ENCODE measurements at places on chromosomes 6 and 20. TPM values are rescaled to one million over a fixed set of nuclear protein-coding genes. Genes with fewer than 3 reads are reported as not detected.

DNA sequence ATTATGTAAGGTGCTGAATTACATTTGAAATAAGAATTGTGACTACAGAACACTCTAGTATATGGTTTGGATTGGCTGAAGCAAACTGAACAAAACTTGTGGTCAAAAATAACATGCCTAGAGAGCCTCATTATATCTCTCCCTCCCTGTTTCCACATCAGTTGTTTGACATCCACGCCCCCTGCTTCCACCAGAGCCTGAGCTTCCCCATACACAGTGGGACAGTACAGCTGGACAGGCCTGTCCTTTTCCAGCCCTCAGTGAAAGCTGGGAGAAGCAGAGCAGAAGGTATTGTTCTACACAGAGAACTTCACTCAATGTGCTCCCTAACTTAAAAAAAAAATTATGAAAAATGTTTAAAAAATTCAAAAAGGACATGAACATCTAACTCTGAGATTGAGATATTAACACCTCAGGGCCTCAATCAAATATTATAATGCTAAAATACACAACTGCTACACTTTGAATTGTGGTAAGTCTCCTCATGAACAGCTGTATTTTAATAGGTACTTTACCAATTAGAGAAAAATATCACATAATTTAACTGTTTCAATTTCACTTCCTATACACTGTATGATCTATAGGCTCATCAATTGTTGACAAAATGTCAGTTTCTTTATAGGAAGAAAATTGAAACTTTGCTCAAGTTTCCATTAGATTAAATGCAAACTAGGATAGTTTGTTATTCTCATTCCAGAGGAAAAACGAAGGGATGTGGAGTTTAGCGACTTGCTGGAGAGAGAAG lies 44.9 kb upstream of the SCML4 start:
- no peak for DNase-seq

DNA sequence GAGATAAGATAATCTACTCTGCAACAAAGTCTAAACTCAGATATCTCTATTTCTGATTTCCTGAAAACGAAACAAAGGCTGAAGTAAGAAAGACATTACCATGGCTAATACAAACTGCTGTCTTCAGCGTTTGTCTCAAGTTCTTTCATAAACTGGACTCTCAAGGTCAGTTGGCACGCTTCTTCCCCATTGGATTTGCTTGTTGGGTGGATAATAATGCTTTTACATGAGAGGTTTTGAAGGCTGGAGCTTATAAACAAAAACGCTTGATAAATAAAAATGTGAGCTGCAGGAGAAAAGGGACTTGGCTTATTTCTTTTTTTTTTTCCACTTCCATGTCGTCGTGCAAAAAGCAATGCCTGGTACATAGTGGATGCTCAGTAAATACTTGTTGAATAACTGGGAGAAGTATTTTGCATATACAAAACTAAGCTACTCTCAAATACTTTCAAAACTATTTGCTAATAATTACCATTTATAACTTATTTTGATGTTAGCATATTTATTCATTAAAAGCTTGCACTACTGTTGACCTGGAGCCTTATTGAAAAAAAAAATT lies 65.7 kb upstream of the EEF1A1 start:
- no peak for DNase-seq

DNA sequence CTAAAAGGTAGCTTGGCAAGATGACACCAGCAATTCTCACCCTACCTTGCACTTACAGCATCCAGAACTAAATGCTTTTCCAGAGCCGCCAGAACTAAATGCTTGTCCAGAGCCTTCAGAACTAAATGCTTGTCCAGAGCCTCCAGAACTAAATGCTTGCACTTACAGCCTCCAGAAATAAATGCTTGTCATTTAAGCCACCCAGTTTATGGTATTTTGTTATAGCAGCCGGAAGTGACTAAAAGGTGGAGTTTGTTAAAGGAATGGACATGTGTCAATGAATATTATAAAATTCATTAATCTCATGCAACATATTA lies 133.5 kb downstream of the GPX5 start:
- no peak for DNase-seq

DNA sequence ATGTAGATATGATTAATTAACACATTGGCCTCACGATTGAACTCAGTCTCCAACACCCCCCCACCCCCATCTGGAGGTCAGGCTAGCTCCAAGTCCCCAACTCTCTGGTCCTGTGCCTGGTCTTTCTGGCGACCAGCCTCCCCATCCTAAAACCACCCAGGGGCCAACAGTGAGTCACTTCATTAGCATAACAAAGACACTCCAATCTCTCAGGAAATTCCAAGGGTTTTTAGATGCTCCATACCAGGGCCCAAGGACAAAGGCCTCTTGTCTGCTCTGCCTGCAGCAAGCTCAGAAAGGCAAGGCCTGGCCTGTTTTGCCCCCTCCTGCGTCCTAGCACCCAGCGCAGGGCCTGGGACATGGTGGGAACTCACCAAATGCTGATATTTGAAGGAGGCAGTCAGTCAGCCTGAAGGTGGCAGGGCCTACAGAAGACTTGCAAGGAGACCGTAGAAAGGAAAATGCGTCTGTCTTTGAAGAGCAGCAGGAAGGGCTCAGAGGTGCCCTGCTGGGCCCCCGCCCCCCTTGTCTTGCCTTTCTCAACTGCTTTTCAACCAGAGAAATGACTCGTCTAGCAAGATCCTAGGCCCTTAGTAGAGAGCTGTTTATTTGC lies 184.7 kb downstream of the CDH4 start:
- DNase-seq, result peak; percentile 95

DNA sequence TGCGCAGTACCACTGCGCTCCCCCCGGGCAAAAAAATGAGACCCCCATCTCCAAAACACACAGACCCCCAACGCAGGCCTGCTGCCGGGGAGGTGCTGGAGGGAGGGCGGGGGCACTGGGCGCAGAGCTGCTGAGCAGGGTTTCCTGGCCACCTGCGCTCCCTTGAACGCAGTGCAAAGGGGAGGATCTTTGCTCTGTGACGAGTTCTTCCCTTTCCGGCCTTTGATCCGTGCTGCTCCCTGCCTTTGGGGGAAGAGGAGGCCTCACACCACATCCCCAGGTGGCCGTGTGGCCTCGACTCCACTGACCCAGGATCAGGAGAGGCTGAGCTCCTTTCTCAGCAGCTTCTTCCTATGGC lies 8.9 kb upstream of the COL20A1 start:
- DNase-seq, result no peak

DNA sequence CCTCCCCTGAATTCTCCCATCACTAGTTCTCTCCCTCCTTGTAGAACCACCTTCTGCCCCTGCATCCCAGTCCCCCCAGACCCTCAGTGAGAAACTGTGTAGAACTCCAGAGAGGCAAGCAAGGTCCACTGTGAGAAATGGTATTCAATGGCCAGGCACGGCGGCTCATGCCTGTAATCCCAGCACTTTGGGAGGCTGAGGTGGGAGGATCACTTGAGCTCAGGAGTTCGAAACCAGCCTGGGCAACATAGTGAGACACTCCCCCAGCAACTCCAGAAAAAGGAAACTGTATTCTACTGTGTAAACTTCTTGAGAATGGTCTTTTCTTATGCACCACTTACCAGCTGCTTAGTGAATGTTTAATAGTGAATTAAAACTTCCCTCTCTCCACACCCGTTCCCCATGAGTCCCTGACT lies 8.2 kb upstream of the CD83 start:
- DNase-seq, result no peak

DNA sequence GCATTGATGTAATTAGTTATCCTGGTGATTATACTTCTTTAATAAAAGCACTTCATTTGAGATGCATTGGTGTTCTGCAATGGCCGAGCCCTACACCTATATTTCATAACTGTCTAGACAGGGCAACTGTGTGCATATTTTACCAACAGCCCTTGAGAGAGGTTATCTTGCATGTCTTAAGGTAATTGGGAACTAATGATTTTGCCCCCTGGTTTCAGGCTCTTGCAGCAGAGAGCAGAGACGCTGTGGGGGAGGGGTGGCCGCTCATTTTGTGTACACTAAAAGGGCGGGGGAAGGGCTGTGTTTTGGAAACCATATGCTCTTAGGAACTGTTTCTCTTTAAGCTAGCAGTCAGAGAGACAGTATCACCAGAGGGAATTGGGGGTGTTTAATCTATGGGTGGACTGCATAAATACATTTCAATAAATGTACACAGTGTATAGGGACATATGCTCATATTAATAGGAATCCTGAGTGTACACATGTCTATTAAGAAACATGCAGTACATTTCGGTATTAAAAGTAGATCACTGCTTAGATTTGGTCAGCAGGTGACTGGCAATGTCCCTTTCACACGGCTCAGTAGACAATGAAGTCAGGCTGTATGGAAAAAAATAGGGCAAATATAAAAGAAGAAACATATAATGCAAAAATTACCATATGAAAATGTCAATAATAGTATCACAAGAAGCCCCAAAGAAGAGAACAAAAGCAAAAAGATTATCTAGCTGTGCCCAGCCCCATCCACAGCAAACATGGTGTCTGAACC lies 402.9 kb upstream of the CITED2 start:
- no peak for DNase-seq

- DNase-seq, result peak; percentile 6
These were observed 16.6 kb upstream of the TXLNB start for GRCh38 chr6:139308286-139308916.

- peak; percentile 80 for DNase-seq
These were observed 38.0 kb downstream of the TMEM170B start for GRCh38 chr6:11575408-11576033.

- no peak for DNase-seq
These were observed 43.3 kb downstream of the CENPW start for GRCh38 chr6:126383203-126383602.

- no peak for DNase-seq
These were observed 220.0 kb downstream of the QKI start for GRCh38 chr6:163634211-163635171.

GRCh38 chr20:51404297-51405060 lies 138.0 kb downstream of the NFATC2 start:
- DNase-seq, result no peak

GRCh38 chr6:34984416-34984815 lies 95.4 kb downstream of the ANKS1A start:
- DNase-seq, result no peak

DNA sequence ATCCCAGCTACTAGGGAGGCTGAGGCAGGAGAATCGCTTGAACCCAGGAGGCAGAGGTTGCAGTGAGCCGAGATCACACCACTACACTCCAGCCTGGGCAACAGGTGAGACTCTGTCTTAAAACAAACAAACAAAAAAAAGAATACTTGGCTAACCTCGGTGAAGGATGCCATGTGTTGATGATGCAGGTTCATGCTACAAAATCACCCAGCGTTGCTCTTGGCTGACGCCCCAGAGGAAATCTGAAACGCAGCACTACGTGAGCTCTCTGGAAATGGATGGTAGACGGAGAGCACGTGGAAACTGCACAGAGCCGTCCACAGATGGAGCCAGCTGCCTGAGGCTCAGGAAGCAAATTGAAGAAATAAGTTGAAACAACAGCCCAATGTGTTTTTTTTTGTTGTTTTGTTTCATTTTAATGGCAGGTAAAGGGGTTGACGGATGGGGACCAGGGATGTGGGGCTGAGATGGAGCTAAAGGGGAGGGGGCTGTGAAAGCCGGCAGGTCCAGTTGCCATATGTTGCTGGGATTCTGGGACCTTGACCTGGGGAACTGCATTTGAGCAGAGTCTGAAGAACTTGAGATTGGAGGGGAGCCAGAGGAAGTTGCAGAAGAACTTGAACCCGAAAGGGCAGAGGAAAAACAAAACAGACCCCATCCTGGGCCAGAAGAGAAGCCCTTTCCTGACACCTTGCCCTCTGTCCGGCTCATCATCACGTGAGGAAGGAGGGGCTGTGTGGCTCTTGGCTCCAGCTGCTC lies 12.8 kb upstream of the MANBAL start:
- peak; percentile 46 for DNase-seq

DNA sequence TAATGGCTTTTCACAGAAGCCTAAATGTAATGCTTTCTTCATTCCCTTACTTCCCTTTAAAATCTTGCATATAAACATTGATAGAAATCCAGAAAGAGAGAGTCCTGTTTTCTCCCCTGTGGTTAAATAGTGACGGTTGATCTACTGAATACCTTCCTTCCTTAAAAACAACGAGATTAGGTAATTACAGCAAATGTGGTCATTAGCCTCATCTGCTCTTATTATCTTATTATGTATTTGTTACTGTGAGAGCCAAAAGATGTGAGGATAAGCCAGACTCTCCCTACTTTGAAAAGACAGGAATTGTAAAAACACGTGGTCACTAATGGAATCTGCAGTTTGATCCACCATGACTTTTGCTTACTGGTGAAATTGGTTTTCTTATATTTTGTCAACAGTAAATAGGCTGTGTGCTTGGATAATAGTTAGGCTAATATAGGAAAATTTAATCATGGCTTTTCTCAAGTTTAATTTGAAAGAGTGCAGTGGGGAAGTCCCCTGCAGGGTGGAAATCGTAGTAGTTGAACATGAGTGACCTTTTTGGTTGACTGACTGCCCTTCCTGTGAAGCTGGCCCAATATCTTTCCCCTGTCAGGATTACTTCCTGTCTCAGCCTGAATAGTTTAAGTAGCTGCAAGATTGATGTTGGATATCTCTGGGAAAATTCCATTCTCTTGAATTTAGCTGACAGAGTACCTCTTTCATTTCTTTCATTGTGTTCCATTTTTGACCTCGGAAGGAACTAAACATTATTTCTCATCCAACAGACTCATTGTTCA lies 62.8 kb downstream of the JARID2 start:
- peak; percentile 46 for DNase-seq

DNA sequence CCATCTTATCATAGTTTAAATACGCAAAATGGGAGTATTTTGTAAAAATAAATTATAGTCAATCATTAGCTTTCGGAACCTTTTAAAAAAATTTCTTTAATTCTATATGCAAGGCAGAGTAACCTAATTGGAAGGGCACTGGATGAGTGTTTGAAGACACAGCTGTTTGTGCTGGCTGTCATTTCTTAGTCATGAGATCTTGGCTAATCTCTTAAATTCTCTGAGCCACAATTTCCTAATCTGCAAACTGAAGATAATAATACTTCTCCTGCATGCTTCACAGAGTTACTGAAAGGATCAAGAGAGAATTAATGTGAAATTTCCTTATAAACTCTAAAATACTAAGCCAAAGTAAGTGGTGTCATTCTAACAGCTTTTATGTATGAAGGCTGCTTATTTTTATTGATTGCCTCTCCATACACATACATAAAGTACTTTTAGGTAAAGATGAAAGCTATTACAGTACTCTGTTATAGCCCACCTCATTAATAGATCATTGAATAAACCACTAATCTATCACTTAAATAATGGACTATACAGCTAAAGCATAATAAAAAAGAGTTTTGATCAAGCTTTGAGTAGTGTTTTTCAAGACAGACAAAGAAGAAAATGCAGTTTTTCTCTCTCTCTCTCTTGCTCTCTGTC lies 383.7 kb upstream of the IRAK1BP1 start:
- no peak for DNase-seq

GRCh38 chr6:47071681-47072080 lies 29.5 kb upstream of the ADGRF1 start:
- no peak for DNase-seq

- no peak for DNase-seq
These were observed 149.5 kb upstream of the SULF2 start for GRCh38 chr20:47934761-47935160.

The PRDM13 gene
- 3.4 TPM for total RNA-seq

The MOG gene
- not detected for total RNA-seq

The DDO gene
- total RNA-seq, result 1.2 TPM

The SLC24A3 gene
- total RNA-seq, result not detected

The RAD21L1 gene
- total RNA-seq, result 0.63 TPM

The UNC5CL gene
- total RNA-seq, result not detected

The COL9A1 gene
- 0.34 TPM for total RNA-seq

The LTA gene
- 0.11 TPM for total RNA-seq

The EGFL8 gene
- total RNA-seq, result 0.21 TPM
